ENCODE measurements at places on chromosomes 2 and 18.

- no peak for DNase-seq
Measured at GRCh38 chr2:48283586-48284269, 246.2 kb upstream of the STON1 start.

DNA sequence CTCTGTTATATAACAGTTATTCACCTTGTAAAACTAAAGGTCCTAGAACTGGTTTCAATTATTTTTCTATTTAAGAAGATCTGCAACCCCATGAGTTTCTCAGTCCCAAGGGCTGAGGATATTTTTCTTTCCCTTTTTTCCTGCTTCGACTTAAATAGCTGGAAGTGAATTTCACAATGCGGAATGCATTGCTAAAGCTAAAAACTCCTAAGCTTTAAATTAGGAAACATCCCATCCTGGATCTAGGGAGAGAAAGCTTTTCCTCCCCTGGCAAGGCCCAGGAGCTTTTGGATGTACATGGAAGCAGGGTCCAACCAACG lies 1.4 kb downstream of the RFX8 start:
- DNase-seq, result no peak

DNA sequence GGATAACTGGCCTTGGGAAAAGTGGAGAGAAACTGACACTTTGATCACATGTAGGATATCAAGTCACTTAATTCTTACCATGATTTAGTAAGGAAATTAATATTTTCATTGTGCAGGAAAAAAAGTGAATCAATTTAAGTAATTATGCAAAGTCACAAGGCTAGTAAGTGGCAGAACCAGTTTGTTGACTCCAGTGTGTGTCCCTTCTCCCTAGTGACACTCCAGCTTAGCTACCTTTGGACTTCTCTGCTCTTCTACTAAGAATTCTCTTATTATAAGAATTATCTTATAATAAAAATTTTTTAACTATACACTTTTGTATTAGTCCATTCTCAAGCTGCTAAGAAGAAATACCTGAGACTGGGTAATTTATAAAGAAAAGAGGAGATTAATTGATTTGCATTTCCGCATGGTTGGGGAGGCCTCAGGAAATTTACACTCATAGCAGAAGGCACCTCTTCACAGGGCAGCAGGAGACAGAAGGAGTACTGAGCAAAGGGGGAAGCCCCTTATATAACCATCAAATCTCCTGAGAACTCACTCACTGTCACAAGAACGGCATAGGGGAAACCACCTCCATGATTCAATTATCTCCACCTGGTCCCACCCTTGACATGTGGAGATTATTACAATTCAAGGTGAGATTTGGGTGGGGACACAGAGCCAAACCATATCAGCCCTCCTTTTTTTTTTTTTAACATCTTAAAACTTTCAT lies 13.6 kb downstream of the COL4A4 start:
- no peak for DNase-seq

DNA sequence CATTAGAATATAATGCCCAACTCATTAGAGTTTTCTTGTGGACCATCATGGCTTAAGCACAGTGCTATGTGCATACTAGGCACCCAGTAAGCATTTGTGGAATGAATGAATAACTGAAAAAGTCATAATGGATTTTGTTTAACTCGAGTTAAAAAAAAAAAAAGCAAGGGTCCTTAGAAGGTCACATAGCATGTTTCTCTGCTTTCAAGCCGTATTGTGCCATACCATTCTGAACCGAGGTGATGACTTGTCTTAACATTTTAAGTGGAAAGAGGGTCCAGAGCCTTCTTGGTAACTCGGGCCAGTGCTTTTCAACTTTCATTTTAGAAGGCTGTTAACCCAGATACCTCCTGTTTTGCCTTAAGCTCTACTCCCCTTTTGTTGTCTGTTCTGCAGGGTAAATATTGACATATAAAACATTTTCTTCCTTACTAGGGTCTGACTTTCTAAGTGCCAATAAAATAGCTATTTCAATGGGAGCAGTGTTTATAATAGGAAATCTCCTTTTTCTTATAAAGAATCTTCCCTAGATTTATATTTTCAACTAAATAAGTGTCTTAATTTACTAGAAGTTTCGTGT lies 787 bp upstream of the ADGRF3 start:
- no peak for DNase-seq

DNA sequence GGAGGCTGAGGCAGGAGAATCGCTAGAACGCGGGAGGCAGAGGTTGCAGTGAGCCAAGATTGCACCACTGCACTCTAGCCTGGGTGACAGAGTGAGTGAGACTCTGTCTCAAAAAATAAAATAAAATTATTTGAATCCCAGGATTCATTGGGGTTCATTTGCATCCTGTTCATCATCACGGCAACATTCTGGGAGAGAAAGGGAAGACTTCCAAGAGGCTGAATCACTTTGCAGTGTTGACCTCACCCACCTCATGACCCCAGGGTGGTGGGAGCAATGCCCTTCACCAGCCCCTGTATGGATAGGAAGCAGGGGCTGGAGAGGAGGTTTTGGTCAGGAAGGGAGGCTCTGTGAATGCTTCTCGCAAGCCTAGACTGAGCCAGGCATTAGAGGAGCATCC lies 195.6 kb downstream of the CTIF start:
- no peak for DNase-seq

DNA sequence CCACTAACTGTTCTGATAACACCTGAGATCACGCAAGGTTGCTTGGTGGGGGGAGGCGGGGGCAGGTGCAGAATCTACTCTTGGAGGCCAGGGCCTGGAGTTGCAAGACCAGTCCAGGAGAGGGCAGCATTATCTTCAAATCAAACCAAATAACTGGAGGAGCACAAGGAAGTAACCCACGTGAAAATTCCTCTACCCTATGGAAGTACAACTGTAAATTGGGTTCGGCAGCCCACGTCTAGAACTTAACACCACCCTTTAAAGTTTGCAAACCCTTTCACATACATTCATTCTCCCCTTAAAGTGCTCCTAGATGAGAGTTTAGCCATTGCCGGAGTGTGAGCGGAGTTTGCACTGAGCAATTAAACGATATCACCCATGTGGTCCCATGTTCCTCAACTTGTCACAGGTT lies 19.6 kb upstream of the CXCR1 start:
- DNase-seq, result peak; percentile 3

DNA sequence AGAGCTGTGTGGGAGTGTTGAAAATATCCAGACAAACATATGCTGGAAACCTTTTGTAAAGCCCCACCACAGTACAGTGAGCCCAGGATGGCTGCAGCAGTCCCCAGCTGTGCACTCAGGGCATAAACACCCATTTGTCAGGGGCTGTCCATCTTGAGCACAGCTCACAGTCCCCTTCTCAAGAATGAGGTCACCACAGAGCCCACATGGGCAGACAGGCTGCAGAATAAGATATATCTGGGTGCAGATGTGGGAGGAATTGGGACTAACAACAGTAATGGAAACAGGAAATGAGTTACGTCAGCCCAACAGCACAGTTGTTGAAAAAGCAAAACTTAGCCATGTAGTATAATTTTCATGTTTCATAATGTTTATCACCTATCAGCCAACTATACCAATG lies 219.6 kb downstream of the ETAA1 start:
- DNase-seq, result no peak

- no peak for DNase-seq
Measured at GRCh38 chr2:99472600-99472960, 17.2 kb downstream of the REV1 start.

GRCh38 chr2:241216211-241216761 lies 27.8 kb downstream of the ANO7 start:
- DNase-seq, result no peak

DNA sequence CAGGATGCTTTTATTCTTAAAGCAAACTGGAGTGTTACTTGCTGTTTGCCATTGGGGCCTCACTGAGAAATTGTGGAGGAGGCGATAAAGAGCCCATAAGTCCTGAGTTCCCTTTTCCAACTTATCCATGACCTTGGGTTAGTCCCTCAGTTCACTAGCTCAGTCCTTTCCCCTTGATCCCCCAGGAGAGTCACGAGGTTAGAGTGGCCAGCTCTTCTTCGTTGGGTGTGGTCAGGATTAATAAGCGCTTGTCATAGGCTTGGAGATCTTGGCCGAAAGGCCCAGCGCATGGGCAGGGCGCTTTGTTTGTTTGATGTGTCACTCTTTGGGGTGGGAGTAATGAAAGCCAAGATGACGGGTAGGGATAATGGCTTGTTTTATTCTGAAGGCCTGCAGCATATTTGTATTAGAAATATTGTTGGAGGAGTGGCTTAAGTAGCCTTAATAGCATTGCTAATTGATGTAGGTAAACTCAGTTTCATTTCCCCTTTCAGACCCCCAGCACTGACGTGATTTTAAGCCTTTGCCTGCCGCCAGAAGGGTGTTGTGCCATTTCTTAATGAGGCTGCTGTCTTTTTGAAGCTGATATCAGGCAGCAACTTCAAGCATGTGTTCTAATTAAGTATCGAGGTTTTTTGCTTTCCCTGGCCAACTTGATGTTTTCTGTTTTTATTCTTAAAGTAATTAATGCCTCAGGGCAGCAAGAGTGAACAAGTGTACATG lies 15.7 kb downstream of the GRHL1 start:
- no peak for DNase-seq

DNA sequence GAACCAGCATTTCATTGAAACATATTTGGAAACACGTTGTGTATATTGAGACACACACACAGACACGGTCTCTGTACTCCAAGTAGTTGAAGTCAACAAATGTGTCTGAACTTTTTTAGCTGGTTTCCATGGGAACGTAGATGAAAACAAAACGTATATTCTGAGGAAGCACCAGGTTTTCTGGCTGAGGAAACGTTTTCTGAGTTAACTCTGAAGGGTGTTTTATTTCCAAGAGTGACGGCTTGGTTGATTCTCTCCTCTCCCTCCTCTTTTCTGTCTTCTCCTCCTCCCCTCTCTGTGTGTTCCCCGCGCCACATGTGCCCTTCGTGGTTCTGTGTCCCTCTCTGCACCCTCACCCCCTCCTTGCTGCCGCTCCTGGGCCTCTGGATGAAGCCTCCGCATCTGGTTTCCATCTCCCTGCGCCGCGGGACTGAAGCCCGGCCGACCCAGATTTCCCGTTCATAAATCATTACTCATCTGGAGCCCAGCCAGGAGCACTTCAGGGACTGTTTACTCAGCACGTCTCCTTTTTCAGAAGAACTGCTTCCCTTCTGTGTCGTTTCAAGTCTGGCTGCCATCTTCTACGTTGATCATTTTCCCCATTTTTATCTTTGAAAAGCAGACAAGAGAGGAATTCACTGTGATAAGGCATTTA lies 122.7 kb downstream of the COL6A3 start:
- DNase-seq, result peak; percentile 86

- no peak for DNase-seq
Measured at GRCh38 chr2:181431674-181432073, 25.5 kb upstream of the ITGA4 start.

All from NCI-H1092 (cell line).